Hematopoietic multipotent progenitor cell (in vitro differentiated cells): ENCODE measurements at places on chromosomes 12 and 14. TPM values are rescaled to one million over a fixed set of nuclear protein-coding genes. Genes with fewer than 3 reads are reported as not detected.
A peak's percentile ranks its signal among the peaks of the same experiment; 100 is the strongest.

DNA sequence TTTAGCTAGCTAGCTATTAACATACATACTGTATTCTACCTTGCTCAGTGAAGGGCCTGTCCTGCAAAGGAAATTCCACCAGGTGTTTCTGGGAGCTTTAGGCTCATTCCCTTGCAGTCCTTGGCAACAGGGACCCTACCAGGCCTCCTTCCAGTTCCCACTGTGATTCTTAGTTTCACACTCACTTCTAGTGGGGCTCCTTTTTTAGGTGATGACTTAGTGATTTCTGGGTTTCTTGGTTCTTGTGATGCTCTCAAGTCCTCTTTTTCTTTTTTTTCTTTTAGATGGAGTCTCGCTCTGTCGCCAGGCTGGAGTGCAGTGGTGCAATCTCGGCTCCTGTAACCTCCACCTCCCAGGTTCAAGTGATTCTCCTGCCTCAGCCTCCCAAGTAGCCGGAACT, 10.4 kb upstream of the STRN3 start:
- DNase-seq, result no peak

GRCh38 chr12:56838621-56839488, 75.7 kb downstream of the HSD17B6 start:
- no peak for DNase-seq

- DNase-seq, result no peak
Measured at GRCh38 chr14:63773504-63773903, 45.6 kb upstream of the SGPP1 start.

- no peak for DNase-seq
Measured at GRCh38 chr12:30908722-30909348, 17.7 kb upstream of the TSPAN11 start.

Gene TPPP2
- not detected for total RNA-seq

- DNase-seq, result peak; percentile 1
Measured at GRCh38 chr12:93938317-93938716, 210.1 kb upstream of the PLXNC1 start.

DNA sequence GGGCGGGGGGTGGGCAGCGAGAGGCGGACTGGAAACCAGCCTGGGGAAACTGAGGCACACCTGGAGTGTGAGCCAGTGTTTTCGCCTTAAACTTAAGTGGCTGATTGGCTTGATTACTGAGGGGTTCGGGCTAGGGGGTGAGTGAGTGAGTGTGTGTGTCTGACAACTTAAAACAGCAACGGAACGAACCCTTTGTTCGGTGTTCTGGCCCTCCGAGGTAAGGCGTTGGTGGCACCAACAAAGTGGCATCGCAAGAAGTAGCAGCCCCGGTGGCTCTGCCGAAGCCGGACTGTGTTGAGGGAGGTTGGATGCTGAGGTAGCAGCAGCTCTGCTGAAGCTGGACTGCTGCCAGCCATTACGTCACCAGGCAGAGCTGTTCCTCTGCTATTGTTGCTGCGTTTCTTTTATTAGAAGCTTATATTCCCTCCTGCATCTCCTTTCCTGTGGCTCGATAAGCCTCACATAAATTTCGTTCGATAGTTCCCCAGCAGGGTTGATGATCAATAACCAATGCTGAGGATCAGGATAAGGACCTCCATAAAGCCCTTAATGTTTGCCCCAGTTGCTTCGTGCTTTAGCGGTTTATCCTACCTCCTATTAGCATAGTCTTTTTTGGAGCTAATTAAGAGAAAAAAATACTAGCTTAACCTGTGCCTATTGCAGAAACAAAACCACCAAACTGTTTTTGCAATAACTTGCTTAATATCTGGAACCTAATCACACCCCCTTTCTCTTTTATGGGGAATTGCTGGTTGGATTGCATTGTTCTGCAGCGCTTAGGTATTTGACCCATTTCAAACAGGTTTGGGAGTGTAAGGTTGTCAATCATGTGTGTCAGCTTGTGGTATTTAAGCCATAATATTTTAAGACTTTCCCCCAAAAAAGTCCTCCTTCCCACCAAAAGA, 1.3 kb downstream of the GPR137C start:
- DNase-seq, result peak; percentile 73

Gene MYL2
- not detected for total RNA-seq
